ENCODE measurements at places on chromosomes 1 and 21. TPM values are rescaled to one million over a fixed set of nuclear protein-coding genes. Genes with fewer than 3 reads are reported as not detected.

Gene ADAMTS4
- 11.8 TPM for polyA plus RNA-seq

Gene SERPINC1
- 0.16 TPM for polyA plus RNA-seq

Gene KRTAP10-3
- polyA plus RNA-seq = not detected

Gene VSIG8
- not detected for polyA plus RNA-seq

Gene GUCA2A
- not detected for polyA plus RNA-seq

Gene KCNE1
- 0.54 TPM for polyA plus RNA-seq

Gene MCOLN3
- 3.4 TPM for polyA plus RNA-seq

Gene WDR47
- 13.0 TPM for polyA plus RNA-seq

Gene PAPPA2
- 0.39 TPM for polyA plus RNA-seq

Gene C1orf146
- polyA plus RNA-seq = not detected
